ENCODE measurements at places on chromosomes 4 and X.

DNA sequence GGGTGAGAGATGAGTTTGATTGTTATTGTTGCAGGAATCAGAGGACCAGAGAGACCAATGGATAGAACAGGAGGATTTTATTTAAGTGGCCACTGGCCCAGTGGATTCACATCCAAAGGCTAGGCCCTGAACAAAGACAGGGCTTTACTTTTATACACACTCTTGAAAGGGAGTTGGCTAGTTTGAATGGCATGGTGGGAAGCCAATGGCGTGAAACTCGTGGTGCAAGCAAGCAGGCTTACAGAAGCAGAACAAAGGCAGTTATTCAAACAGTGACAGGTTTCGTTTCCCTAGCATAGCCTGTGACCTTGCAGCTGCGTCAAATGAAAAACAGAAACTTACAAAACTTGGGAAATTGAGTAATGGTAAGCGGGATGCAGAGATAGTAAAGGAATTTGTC is 110.2 kb upstream of the PRDX4 start:
- no peak for DNase-seq

DNA sequence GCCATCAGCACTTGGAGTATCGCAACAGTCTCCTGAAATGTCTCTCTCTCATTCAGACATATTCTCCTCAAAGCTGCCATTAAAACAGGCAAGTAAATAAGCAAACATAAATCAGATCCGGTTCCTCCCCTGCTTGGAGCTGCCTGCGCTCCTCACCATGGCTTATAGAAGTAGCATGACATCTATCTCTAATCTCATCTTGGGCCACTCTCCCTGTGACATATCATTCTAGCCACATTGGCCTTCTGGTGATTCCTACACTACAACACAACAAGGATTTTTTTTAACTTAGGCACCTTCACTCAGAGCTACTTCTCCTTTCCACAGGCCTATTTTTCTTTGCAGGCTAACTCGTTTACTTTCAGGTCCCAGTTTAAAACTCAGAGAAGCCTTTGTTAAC is 387.9 kb downstream of the ARHGAP24 start:
- no peak for DNase-seq

DNA sequence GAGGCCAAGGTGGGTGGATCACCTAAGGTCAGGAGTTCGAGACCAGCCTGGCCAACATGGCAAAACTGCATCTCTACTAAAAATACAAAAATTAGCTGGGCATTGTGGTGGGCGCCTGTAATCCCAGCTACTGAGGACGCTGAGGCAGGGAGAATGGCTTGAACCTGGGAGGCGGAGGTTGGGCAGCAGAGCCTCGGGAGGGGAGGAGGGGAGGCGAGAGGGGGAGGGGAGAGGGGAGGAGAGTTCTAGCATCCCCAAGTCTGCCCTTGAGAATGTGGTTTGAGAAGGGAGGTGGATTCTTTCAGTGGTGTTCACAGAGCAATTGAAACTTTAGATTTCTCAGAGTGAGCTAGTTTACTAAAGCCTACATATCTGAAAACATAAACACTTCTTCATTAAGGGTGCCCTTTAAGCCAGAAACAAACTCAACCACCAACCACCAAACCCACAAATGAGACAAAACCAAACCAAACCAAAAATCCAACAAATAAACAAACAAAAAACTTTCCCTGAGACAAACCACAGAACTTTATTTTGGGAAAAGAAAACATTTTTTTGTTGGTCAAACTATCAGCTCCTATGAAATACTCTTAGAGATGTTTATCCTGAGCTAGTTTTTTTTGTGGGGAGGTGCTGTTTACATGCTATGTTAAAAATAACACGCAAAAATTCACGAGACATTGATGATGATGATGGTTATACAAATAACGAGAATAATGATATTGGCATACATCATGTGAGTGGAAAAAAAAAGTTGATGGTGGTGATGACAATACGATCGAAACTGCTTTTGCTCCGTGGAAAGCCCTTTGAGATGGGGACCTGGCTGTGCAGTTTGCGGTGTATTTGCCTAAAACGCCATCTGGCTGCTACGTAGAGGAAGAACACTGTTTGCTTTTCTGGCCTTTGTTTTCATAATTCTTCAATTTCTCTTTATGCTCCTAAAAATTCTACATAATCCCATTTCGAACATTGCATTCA is 98.2 kb upstream of the PRKX start:
- DNase-seq, result peak; percentile 58

GRCh38 chr4:23838131-23838530 is 51.7 kb downstream of the PPARGC1A start:
- no peak for DNase-seq
